Glutamatergic neuron (in vitro differentiated cells): ENCODE measurements at places on chromosomes 1 and 21.

- H3K4me3 ChIP-seq = no peak overlapping the region
- H3K4me1 ChIP-seq = peaks cover 4% of the 10 kb centered on the region
- no peak for DNase-seq
- H3K36me3 ChIP-seq = no peaks in the 10 kb centered on the region
- H3K27ac ChIP-seq = no peak overlapping the region
These were observed 21.3 kb upstream of the PHTF1 start for GRCh38 chr1:113780374-113781146.

GRCh38 chr1:115669886-115670285 lies 28.1 kb downstream of the VANGL1 start:
- H3K4me3 ChIP-seq = no peak overlapping the region
- DNase-seq = no peak
- H3K27ac ChIP-seq = no peak overlapping the region
- H3K4me1 ChIP-seq = peaks cover 8% of the 10 kb centered on the region
- peaks cover 2% of the 10 kb centered on the region for H3K27me3 ChIP-seq

DNA sequence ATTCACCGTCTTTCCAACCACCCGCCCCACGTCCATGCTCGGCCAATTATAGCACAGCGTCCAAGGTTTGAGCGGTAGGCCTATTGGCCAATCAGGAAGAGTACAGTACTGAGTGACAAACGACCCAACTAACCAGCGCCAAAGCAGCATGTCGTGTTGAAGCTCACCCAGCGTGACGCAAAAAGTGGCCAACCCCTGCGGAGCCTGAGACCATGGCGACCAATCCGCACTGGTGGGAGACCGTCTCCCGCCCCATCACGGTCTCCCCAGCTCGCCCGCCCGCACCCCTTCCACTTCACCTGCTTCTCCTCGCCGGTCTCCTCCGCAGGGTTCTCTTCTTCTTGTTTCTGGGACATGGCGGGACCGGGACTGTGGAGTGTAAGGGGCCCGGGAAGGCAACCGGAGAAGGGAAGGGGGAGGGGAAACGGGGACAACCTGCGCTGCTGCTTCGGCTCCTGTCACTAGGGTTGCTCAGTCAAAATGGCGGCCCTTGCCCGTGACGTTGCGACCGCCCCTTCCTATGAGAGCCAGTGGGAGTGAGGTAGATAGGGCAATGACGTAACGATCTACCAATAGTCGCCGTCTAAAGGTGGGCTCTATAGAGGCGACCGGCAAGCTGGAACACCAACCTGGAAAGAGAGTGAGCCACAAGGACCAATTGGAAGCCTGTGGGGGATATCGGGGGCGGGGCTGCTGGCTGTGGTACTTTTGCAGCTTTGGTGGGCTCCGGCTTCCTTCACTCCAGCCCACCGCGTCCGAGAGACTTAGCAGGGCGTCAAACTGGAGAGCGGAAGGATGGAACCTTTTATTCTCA lies at the start of gene ENSA:
Gene ENSA, minus strand, starts transcription at position 498 of the 814 bp plus-strand sequence. Its CDS starts 142 bp downstream, at position 356.
- no peaks in the 10 kb centered on the region for H3K36me3 ChIP-seq
- H3K27ac ChIP-seq = no peak within 1 kb of the TSS
- peaks cover 2% of the 10 kb centered on the region for H3K27me3 ChIP-seq
- H3K4me1 ChIP-seq = peaks cover 17% of the 10 kb centered on the region

GRCh38 chr1:163069142-163069541 lies at the start of gene RGS4:
Gene RGS4 (plus strand): TSS chr1:163069361. CDS start chr1:163069485, 124 bp downstream.
- no peaks in the 10 kb centered on the region for H3K27me3 ChIP-seq
- H3K4me1 ChIP-seq = peaks cover 14% of the 10 kb centered on the region
- H3K36me3 ChIP-seq = no peaks in the 10 kb centered on the region
- DNase-seq = peak; percentile 72
- H3K4me3 ChIP-seq = peak within 1 kb of the TSS; percentile 72
- H3K27ac ChIP-seq = peak within 1 kb of the TSS; percentile 56

- peak overlapping the region; percentile 86 for H3K27ac ChIP-seq
- peaks cover 5% of the 10 kb centered on the region for H3K27me3 ChIP-seq
- H3K36me3 ChIP-seq = no peaks in the 10 kb centered on the region
- H3K4me1 ChIP-seq = peaks cover 12% of the 10 kb centered on the region
- H3K4me3 ChIP-seq = no peak overlapping the region
These were observed 6.6 kb upstream of the PEX19 start for GRCh38 chr1:160291248-160292220.

- no peaks in the 10 kb centered on the region for H3K4me1 ChIP-seq
- H3K27me3 ChIP-seq = no peaks in the 10 kb centered on the region
- DNase-seq = no peak
- no peak overlapping the region for H3K27ac ChIP-seq
- H3K4me3 ChIP-seq = no peak overlapping the region
These were observed 60.6 kb upstream of the SEC16B start for GRCh38 chr1:178030467-178030866.
